ENCODE measurements at places on chromosomes 11 and 22.

GRCh38 chr11:71212871-71213559 is 39.4 kb downstream of the SHANK2 start:
- no peak for DNase-seq

GRCh38 chr11:64609436-64610047 is 18.5 kb downstream of the SLC22A12 start:
- DNase-seq: no peak

DNA sequence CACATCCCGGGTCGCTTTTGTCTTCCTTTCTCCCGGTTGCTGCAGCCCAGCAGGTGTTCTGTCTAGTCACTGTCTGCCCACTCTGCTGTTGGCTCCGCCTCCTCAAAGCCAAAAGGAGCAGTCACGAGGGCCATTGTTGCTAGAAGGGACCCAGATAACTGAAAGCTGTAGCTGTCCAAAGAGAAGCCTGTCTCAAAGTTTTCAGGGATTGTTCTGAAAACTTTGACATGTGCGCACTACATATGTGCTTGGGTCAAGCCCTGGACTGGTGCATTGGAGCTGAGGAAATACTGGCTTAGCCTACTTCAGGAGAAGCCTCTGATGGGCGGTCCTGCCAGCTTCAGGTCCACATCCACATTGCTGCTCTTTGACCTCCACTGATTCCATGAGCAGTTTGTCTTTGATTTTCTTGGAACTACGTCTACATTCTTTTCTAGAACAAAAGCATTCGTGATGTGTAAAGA is 8.8 kb upstream of the OR2AT4 start:
- DNase-seq: no peak

- peak; percentile 64 for DNase-seq
These were observed 56.9 kb downstream of the PACS1 start for GRCh38 chr11:66126808-66127555.

DNA sequence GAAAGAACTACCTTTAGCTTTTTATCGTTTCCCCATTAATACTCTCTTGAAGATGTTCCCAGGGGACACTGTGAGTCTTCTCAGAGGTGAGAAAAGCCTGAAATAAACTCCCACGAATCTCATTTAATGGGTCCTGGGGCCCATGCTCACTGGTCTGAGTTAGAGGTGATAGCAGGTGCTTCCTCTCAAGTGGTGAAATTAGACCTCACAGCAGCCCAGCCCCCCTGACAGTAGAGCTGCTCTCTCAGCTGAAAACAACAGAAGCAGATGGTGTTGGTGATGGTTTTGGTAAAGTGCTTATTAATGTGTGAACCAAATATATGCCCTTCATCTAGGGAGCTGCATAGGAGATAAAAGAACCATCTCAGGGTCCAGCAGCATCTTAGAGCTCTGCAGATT is 76.8 kb upstream of the VPREB1 start:
- no peak for DNase-seq

DNA sequence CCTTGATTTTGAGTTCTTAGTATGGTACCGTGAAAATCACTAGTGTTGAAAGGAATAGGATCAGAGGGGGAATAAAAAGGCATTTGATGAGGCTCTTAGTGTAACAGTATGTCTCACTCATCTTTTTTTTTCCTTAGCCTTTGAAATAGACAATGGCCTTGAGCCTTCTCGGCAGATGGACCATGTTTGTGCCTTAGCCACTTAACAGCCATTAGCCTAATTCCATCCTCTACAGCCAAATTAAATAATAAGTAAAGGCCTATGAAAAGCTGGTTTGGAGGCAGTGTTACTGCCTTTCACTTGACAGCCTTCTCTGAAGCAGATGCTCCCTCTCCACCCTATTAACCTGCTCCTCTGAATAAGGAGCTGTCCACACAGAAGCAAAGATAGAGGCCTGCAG is 580.7 kb downstream of the NTM start:
- no peak for DNase-seq

- DNase-seq: no peak
These were observed 2.3 kb upstream of the ALKBH8 start for GRCh38 chr11:107567739-107568335.

DNA sequence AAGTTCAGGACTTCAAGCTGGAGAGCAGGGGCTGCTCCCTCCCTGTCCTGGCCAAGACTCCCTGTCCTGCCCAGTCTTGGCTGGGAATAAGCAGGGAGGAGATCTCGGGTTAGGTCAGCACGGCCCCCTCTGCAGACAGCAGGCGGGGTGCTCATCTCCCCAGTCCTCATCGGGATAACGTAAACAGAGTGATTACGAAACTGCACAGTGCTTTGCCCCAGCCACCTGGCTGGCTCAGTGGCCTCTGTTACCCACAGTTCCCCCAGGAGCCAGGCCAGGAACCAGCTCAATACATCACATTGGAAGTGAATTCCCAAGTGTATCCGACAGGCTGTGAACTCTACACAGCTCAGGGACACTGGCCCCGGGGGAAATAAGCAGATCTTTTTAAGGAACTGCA is 42.7 kb upstream of the KCNJ11 start:
- no peak for DNase-seq

DNA sequence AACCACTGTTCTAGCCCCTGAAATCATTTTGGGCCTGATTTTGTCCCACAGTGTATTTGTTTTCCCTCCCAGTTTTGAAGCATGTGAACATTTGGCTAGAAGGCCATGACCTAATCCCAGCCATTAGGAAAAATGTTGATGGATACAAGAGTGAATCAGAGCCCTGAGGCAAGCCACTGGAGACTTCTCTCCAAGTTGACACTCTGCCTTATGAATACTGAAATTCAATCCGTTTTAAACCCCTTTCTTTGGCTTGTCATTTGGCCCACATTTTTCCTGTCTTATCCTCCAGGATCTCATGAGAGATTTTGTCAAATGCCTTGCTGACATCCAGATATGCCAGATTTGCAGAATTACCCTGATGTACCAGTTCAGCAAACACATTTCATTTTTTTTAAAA is 158.8 kb downstream of the FAT3 start:
- no peak for DNase-seq

All from activated naive CD4-positive, alpha-beta T cell treated with Interleukin-2 at 50 U/mL for 16 hours (primary cell).